ENCODE measurements at places on chromosomes 13 and 19.

DNA sequence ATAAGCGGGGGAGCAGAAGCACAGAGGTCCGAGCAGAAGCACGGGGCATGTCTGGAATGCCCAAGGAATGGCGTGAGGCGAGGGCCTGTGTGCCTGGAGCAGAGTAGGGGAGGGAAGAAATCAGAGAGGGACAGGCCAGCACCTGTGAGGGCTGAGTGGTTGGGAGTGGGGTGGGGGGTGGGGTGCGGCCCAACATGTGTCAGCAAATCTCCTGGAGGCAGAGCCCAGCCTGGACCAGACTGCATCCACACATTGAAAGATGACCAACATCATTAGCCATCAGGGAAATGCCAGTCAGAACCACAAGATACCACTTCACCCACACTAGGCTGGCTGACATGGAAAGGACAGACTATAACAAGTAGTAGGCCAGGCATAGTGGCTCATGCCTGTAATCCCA is 11.2 kb downstream of the CLASRP start:
- no peak for DNase-seq

DNA sequence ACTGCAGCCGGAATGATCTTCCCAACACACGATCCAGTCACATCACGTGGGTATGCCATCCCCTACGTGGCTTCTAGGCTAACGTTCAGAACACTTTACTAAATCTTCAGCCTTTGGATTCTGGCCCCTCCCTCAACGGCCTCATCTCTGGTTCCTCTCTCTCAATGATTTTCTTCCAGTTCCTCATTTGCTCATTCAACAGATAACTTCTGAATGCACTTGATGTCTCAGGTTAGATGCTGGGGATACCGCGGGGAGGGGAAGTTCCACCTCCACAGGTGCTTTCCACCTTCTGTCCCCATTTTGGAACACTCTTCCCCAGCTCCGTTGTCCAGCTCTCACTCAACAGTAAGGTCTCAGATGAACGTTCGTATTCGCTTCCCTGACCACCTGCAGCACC is 66.1 kb downstream of the ATP7B start:
- no peak for DNase-seq

DNA sequence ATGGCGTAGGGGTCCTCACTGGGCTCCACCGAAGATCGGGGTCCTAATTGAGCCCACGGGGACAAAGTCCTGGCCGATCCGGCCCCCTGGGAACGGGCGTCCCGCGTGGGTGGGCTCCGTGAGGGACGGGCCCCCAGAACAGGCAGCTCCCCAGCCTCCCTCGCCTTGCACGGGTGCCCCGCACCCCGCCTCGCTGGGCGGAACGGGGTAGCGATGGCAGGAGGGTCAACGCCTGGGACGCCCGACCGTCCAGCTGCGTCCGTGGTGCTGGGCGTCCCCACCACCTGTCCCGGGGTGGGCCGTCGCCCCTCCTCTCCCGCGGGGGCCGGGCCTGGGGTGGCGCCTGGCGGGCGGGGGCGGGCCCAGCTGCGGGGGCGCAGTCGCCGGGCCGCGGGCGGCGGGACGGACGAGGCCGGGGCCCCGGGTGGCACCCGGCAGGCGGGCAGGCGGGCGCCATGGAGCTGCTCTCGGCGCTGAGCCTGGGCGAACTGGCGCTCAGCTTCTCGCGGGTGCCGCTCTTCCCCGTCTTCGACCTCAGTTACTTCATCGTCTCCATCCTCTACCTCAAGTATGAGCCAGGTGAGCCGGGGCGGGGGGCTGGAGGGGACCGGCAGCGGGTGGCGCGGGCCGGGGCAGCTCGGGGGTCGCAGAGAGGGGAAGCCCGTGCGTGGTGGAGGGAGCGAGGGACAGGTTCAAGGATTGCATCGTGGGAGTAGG is at the start of gene TMEM38A:
TSS of gene TMEM38A (plus strand) at position 377 of the 717 bp plus-strand sequence. CDS start at position 456, 79 bp downstream.
- peak; percentile 82 for DNase-seq

DNA sequence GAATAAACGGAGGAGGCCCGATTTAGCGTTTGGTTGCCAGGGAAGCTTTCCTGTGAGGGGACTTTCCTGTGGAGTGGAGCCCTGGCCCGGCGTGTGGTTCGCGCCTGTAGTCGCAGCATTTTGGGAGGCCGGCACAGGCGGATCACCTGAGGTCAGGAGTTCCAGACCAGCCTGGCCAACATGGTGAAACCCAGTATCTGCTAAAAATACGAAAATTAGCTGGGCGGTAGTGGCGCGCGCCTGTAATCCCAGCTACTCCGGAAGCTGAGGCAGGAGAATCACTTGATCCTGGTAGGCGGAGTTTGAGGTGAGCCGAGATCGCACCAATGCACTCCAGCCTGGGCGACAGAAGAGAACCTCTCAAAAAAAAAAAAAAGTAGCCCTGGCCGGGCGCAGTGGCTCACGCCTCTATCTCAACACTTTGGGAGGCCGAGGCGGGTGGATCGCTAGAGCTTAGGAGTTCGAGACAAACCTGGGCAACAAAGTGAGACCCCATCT is 6.9 kb downstream of the KANK3 start:
- peak; percentile 84 for DNase-seq

DNA sequence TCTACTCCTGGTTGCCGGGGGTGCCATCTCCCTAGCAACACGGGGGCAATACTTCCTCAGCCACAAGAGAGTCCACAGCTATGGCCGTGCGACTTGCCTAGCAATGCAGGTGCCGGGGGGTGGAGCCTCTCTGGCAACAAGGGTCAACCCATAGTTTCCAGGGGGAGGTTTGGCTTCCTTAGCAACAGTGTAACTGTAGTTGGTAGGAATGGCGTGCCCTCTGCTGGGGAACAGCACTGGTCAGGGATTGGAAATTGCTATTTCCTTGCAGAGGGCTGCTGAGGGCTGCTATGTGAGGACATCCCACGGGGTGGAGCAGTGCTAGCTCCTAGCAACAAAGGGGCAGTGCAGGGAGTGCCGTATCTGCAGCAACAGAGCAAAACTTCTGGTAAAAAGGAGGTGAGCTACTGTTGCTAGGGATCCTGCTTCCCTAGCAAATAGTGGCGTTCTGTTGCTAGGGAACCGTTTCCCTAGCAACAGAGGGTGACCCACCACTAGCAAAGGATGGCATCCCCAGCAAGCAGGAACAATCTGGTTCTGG is 7.0 kb upstream of the TMC4 start:
- peak; percentile 67 for DNase-seq

- no peak for DNase-seq
These were observed 18.7 kb upstream of the NMRK2 start for GRCh38 chr19:3914199-3914598.

GRCh38 chr13:28248080-28248479 is 109.7 kb downstream of the PAN3 start:
- DNase-seq = no peak

- DNase-seq = peak; percentile 48
These were observed 460.3 kb upstream of the KLHL1 start for GRCh38 chr13:70568571-70568970.

DNA sequence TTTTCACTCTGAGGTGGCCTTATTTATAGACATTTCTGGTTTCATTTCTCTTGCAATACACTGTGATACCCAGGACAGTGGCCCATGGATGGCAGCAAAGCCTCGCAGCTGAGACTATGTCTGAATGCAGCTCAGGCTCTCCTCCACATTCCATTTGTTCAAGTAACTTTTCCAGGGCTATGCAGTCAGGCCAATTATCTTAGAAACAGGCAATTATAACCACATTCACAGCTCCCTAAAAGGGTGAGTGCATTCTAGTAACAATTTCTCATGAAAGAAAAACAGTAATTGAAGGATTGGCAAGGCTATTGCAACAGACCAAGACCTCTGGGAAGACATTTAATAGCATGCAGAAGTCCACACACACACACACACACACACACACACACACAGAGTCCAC is 264.0 kb downstream of the TBC1D4 start:
- DNase-seq = no peak

- no peak for DNase-seq
These were observed 36.5 kb downstream of the GJA3 start for GRCh38 chr13:20124303-20124702.

DNA sequence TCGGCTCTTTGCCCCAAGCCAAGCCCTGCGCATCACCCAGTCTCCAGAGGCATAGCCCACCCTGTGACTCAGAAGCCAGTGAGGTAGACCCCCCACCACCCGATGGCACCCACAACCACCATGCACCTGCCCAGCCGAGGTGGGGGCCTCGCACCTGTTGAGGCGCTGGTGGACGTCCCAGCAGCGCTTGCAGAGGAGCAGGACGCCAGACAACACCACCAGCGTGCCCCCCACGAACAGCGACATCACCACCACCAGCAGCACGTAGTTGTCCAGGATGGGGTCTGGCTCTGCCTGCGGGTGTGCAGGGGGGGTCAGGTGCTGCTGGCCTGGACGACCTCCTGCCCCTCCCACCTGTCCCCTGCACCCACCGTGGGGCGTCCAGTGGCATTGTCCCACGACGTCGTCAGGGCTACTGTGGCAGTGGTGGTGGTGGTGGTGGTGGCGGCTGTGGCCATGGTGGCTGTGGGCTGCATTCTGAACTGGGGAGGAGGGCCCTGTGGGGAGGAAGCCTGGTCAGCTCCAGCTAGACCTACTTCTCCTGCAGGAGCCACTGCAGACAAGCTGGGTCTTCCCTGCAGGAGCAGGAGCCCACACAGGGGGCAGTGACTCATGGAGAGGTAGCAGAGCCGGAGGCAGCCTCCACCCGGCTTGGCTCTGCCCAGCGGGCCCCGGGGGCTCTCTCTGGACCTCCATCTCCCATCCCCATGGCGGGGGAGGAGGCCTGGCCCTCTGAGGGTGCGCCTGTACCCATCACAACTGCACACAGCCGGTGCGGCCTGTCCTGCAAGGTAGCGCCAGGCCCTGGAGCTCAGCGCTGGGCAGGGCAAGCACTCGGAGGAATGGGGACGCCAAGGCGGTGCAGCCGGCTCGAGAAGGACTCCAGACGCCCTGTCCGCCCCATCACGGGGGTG is 1.9 kb downstream of the CBARP start:
- DNase-seq = no peak

DNA sequence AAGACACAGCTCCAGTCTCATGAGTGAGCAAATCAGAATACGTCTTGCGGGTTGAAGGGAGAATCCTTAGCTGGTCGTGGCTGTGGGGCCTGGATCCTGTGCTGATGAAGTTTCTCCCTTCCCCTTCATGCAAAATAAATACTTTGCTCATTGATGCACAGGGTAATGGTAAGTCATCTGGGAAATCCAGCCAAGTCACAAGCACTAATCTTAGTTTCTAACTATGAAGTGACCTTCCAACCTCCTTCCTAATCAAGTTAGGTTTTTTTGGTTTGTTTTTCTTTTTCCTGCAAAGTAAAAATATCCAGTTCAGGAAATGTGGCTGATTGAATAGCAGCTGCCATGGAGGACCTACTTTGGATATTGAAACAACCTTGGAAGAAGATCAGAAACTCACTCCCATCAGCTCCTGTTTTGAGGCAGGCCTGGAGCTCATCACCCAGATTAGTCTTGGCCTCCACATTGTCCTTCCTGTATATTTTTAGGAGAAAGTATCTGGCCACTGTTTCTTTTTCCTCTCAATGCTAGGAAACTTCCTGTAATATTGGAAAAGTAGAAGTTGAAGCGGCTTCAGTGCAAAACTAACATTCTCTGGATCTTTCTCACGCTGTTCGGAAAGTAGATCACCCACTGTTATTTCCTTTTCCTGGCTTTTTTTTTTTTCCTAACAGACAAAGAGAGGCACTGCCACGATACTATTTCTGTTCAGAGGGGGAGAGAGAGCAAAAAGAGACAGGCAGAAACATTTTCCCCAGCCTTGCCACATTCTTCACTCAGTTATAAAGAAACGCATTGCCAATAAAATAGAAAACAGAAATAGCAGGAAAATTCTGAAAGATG is 12.3 kb upstream of the ARL11 start:
- DNase-seq = no peak

Data from DMS53 (cell line).